ENCODE measurements at places on chromosomes 3 and 15.

DNA sequence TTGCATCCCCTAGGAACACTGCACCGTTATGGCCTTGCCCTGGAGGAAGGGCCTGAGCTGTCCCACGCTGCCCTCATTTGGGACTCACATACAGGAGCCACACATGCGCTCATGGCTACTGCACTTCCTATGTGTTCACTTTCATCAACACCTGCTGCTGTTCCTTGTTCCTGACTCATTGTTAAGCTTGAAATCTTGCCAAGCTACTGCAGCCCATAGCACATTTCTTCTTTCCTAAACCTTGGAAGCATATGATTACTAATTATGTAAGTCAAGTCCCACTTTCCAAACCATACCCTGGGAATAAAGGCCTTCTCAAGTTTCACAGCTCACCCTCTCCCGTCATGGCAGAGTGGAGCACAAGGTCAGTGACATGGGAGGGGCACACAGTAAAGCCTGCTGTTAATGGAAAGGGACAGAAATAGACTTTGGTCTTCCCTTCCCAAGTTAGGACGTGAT is 307.9 kb downstream of the CLSTN2 start:
- no peak for DNase-seq

DNA sequence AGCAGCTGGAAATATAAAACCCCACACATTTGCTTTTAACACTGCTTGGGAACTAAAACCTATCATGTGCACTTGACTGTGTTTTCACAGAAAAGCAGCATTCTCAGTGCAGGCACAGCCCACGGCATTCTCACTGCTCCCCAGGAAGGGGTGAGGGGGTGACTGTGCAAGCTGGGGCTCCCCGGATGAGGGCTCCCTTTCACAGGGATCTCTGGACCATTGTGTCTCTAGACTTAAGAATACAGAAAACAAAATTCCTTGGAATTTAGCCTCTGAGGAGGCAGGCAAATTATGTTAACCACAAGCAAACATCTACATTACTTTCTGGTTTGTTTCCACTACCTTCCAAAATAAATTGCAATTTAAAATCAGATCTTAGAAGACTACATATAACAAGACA is 100.3 kb downstream of the FSIP1 start:
- DNase-seq = no peak

GRCh38 chr15:55743729-55744655 is 1.0 kb upstream of the PRTG start:
- no peak for DNase-seq

DNA sequence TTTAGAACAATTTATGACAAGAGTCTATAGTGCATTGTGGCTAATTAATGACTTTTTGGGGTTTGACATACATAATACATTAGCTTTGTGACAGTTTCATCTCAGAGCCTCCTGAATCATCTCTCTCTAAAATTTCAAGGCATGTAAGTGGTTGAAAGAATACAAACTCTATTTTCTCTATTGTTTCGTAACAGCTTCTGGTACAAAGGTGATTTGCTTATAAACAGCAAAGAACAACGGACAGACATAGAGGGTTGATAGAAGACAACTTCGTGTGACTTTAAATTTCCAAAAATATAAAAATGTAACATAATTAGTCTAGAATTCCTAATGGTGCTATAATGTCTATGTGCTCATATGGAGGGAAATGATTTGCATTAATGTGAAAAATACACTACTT is 21.3 kb downstream of the CNTN3 start:
- no peak for DNase-seq

DNA sequence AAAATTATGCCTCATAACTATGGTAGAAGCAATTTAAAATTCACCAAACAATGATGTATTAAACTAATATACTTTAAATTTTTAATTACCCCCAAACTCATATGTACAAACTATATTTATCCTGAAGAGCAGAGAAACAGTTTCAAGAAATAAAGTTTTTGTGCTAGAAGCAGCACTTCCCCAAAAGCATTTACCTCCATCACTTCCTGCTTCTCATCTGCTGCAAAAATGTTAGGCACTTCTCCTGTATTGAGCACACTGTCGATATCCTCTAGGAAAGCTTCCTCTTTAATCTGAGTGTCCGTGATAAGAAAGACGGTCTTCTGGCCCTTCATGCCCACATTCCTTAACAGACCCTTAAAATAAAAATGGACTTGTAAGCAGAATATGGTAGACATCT is 101.5 kb upstream of the ASB14 start:
- no peak for DNase-seq

DNA sequence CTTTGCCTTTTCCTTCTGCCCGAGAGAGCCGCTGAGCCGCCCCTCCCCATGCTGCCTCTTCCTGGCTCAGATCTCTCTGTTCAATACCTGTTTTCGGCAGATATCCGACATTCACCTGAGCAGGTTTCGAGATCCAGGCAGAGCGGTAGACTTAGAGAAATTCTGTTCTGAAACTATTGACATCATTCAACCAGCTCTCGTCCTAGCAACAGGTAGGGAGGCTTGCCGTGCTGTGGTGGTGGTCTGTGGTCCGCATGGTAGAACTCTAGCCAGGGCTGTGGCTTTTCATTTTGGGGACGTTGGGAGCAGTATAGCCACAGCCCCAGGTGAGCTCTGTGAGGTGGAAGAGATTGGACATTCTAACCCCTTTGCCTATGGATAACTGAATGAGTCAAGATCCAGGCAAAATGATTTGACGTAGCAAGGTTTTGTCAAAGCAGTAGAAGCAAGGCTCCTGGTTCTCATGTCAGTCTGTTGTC is 810 bp downstream of the TMEM62 start:
- DNase-seq = no peak

- DNase-seq = no peak
Measured at GRCh38 chr15:26676115-26676514, 96.8 kb downstream of the GABRB3 start.

DNA sequence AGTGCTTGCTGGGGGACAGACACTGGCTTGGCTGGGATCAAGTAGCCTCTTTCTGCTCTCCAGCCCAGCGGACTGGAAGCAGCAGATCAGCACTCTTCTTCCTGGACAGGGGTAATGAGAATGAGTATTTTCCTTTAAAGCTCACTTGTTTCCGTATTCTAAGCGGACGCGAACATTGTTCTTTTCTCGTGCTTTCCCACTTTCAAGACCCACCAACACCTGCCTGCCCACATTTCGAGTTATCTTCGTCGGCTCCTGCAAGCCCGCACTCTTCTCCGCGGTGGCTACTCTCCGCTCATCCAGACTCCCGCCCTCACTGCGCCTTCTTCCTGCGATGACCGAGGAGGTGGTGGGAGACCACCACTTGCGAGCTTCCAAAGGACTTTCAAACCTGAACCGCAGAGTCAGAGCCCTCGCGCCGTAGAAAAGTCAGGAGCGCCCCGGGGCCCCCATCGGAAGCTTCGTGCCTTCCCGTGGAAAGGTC is 1.6 kb upstream of the PPM1L start:
- no peak for DNase-seq

All from pulmonary artery endothelial cell (primary cell).